ENCODE measurements at places on chromosomes 5 and 9.

GRCh38 chr9:78674874-78675273, 377.9 kb downstream of the PSAT1 start:
- no peak for DNase-seq

DNA sequence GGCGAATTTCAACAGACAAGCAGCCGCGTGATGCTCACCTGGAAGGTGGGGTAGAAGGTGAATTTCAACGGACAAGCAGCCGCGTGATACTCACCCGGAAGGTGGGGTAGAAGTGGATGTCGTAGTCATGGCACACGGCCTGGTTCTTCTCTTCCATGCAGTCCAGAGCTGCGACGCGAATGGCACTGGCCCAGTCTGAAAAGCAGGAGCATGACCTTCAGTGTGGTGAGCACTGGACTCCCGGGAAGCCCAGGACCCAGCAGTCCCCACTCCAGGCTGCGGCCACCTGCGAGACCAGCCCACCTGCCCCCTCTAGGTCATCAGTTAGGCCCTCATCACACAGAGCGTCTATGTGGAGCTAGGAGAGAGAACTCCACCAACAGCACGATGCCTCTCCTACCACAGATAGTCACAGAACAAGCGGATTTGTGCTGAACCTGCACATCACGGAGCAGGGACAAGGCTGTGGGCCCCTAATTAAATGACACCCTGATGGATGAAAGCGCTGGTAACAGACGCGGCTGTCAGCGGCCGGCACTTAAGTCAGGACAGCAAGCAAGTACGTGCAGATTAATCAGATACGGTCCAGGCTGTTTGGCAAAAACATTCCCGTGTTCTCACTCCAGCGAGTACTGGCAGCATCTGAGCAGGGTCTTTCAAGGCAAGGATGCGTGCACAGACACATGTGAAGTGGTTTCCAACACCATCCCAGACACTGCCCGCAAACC, 18.8 kb downstream of the QSOX2 start:
- no peak for DNase-seq

GRCh38 chr5:58731641-58732040, 148.8 kb downstream of the RAB3C start:
- no peak for DNase-seq

- no peak for DNase-seq
Observed at GRCh38 chr5:167923396-167923795, 368.0 kb upstream of the WWC1 start.

- no peak for DNase-seq
Observed at GRCh38 chr9:135167849-135168655, 80.6 kb downstream of the OLFM1 start.

Data from iPS DF 19.7 (cell line).